Activated CD4-positive, alpha-beta memory T cell treated with anti-CD3 and anti-CD28 coated beads, Interleukin-2, amount 10 ng/mL, durations not matched to agents 7 days and 5 days (primary cell): ENCODE measurements at places on chromosomes 4 and X. TPM values are rescaled to one million over a fixed set of nuclear protein-coding genes. Genes with fewer than 3 reads are reported as not detected.
A peak's percentile ranks its signal among the peaks of the same experiment; 100 is the strongest.

The ADAM29 gene
- total RNA-seq: not detected

- no peak for DNase-seq
These were observed 406.1 kb downstream of the GPM6A start for GRCh38 chr4:175405961-175406360.

GRCh38 chr4:88283661-88284438 is 511 bp downstream of the PPM1K start:
- peak; percentile 70 for DNase-seq

The AKAP4 gene
- not detected for total RNA-seq

DNA sequence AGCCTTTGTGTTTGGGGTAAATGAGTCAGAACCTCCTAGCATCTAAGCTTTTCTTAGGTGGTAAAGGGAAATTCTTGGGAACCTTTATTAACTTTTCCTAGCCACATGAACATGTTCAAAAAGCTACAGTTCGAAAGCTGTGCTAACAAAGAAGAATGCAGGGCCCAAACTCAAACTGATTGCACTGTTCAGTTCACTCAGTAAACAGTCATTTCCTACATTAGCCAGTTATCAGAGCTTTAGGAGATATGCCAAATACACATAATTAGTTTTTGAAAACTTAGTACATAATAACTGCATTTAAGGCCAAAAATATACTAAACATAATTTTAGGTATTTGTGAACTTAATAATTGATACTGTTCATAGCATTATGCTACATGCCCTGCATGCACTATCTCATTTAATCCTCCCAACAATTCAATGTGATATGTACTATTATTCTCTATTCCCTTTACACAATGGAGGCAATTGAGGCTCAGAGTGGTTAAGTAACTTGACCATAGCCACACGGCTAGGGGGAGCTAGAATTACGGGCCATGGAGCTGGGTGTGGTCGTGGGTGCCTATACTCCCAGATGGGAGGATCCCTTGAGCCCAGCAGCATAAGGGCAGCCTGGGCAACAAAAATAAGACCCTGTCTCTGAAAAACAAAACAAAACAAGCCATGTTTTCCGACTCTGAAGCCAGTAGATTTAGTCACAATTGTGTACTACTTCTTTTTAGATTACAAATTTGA is 43.9 kb upstream of the PDGFRA start:
- no peak for DNase-seq

DNA sequence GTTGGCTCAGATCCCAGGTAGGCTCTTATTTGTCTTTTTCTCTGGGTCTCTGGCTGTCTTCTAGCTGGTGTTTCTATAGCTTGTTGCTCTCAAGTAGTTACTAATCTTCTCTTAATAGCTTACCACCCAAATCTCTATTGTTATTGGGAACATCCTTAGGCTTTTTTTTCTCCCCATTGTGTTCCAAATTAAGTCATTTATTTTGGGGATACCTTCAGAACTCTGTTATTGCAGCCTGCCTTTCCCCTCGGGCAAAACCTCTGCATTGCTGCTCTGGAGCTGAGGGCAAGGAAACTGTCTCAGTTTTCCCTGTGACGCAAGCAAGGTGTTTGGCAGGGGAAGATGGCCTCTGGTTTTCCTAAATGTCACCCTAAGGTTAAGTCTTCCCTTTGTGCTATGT is 338.1 kb upstream of the ZCCHC13 start:
- DNase-seq: no peak

The PDE6B gene
- 13.3 TPM for total RNA-seq

The MAP9 gene
- total RNA-seq: 3.6 TPM

The GSPT2 gene
- 13.2 TPM for total RNA-seq

- DNase-seq: no peak
These were observed 157.6 kb downstream of the ZNF518B start for GRCh38 chr4:10299601-10300000.

The SUPT20HL2 gene
- total RNA-seq: not detected

DNA sequence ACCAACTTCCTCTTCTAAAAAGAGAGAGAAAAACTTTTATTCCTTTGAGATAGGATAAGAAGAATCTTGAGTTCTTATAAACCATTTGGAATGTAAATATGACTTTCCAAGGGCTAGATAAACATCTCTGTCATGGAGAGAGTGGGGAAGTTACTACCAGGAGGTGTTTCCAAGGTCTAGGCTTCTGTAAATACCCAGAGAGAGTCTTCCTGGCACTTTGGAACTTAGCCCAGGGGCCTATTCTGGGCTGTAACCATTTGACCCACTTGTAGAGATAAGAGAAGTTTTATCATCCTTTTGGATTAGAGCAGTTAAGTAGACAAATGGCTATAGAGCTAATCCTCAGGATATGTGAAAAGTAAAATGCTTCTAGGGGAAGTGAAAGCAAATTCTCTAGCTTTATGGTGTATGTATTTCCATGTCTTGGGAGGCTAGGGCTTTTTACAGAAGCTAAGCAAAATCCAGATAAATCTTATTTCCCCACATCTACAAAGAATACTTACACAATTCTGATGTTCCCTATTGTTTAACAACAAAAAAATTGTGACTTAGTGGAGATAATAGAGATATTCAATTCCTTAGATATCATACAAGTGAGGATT is 51.1 kb downstream of the MCUB start:
- DNase-seq: no peak

DNA sequence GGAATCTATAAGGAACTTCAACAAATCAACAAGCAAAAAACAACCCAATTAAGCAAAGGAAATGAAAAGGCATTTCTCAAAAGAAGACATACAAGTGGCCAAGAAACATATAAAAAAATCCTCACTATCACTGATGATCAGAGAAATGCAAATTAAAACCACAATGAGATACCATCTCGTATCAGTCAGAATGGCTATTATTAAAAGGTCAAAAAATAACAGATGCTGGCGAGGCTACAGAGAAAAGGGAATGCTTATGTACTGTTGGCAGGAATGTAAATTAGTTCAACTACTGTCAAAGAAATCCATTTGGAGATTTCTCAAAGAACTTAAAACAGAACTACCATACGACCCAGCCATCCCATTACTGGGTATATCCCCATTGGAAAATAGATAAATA is 292.4 kb upstream of the FAT1 start:
- DNase-seq: no peak

- DNase-seq: peak; percentile 31
These were observed 80.0 kb downstream of the ARSJ start for GRCh38 chr4:113899271-113900070.

The PFKFB1 gene
- 0.45 TPM for total RNA-seq

GRCh38 chrX:85573801-85574200 is 194.3 kb upstream of the POF1B start:
- no peak for DNase-seq

DNA sequence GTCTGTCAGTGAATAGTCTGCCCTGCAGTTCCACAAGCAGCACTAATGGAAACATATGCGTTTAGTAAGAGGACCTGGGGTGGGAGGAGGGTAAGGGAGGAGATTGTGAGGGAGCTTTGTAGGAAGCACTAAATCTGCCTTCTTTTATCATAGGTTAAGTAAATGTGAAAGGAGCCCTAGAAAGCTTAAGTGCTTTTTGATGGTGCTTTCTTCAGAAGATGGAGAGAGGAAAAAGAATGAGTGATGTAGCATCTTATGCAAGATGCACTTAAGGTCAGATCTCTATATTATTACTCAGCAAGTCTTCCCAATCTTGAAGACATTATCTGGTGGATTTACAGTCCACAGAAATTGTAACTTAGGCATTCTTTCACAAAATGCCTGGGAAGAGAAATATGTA is 322.7 kb downstream of the PDHA2 start:
- no peak for DNase-seq

The TASL gene
- 4.2 TPM for total RNA-seq

GRCh38 chr4:101604976-101605375 is 185.6 kb upstream of the BANK1 start:
- no peak for DNase-seq

The KCND1 gene
- 4.9 TPM for total RNA-seq
